ENCODE measurements at places on chromosomes 2 and 18. TPM values are rescaled to one million over a fixed set of nuclear protein-coding genes. Genes with fewer than 3 reads are reported as not detected.

- DNase-seq, result no peak
Measured at GRCh38 chr18:12656938-12657683, 796 bp downstream of the SPIRE1 start.

DNA sequence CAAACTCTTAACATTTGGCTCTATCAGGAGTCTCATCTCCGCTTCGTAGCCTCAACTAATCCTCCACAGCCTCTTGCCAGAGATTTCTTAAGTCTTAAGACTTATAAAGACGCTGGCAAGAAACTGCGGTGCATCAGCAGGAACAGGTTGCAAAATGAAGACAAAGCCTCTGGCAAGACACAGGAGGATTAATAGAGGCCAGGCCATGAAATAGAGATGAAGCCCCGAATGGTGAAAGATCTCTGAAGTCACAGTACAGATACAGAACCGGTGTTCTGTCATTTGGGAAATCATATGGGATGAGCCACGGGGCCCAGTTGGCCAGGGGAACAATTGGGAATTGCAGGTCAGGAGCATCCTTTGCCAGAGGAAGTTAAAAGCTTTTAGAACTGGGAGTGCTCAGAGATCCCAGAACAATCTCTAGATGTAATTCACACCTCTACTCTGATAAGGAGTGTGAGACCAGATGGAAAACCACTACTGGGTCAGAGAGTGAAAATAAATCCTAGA lies 190.9 kb upstream of the FOSL2 start:
- no peak for DNase-seq

DNA sequence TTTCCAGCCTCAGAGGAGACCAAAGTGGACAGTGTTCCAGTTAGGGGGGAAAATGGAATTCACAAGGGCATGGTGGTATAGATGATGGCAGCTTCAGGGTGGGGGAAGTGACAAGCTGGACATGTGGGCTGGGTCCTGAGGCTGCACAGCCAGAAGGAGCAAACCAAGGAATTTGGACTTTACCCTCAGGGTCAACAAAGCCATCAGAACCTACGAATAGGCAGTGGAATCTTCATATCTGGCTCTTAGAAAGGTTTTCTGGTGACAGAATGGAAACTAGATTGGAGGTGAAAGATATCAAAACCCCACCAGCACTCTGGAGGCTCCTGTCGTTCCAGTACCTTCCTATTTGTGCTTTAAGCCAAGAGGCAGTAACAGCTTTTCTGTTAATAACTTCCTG lies 127.1 kb downstream of the SETBP1 start:
- no peak for DNase-seq

DNA sequence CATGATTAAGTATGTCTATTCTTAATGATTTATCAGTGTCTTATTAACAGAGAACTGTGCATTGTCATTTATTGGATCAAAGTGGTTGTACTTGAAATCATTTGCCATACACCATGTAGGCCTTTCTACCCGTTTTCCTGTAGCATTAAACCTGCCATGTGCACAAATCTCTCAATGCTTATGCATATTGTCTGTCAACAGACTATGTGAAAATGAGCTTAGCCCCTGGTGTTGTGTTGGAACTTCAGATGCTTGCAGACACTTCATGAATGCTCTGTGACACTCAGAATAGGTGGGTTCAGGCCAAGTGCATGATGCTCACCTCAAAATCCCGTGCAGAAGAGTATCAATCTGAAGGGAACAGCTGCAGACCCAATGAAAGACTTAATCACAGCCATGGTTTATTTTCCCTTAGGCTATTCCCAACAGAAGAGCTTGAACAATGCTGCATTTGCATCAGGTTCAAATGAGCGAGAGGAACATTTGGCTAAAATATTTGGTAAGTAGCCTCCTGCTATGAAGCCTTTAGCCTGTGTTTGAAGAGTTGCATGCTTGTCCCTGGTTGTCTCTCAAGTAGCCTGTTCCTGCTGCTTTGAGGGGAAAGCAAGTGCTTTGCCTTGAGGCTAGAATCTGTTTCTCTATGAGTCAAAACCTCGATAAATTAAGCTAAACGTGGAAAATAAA lies 6.1 kb downstream of the C2orf92 start:
- DNase-seq, result no peak

DNA sequence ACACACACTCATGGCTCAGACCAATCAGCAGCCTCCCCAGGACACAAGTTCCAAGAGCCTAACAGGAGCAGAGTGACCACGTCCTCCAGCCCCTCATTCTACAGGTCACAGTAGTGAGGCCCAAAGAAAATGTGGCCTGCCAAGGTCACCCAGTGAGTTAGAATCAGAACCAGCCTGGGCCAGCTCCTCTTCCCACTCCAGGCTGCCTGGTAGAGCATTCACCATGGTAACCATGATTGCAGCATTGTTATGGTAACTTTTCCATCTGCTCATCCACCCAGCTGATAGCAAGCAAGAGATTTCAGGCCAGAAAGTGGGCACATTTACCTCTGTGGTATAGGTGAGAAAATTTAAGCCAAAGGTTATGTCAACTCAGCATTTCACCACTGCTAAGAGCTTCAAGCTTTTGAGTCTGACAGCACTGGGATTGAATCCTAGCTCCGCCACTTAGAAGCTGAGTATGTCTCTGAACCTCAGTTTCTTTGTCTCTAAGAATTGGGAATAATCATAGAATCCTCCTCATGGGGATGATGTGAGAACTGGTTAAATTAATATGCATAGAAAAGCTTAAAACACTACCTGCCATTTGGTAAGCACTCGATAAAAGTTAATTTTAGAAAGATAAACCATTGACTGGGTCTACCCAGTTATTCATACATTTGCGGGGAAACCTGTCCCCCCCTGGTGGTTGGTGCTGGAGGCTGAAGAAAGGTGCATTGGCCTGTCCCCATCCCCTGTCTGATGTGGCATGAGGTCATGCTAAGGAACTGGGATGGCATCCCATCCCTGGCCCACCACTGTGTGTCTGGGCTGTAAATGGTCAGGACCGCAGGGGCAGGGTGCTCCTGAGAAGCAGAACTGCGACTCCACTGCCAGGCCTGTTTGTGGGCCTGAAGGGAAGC lies 181.5 kb downstream of the KLHL29 start:
- no peak for DNase-seq

- no peak for DNase-seq
Measured at GRCh38 chr2:237627441-237628246, at the start of gene LRRFIP1. Gene LRRFIP1 (plus strand): TSS chr2:237627587. CDS start chr2:237627645, 58 bp downstream.

- DNase-seq, result no peak
Measured at GRCh38 chr2:85355073-85355410, 473 bp downstream of the ELMOD3 start.

GRCh38 chr2:45690231-45690630 lies 38.8 kb downstream of the PRKCE start:
- DNase-seq, result no peak

GRCh38 chr2:124983595-124983994 lies 958.5 kb downstream of the CNTNAP5 start:
- no peak for DNase-seq

- no peak for DNase-seq
Measured at GRCh38 chr2:204004912-204005311, 68.3 kb downstream of the ICOS start.

- no peak for DNase-seq
Measured at GRCh38 chr2:122203523-122203922, 448.1 kb downstream of the TSN start.

DNA sequence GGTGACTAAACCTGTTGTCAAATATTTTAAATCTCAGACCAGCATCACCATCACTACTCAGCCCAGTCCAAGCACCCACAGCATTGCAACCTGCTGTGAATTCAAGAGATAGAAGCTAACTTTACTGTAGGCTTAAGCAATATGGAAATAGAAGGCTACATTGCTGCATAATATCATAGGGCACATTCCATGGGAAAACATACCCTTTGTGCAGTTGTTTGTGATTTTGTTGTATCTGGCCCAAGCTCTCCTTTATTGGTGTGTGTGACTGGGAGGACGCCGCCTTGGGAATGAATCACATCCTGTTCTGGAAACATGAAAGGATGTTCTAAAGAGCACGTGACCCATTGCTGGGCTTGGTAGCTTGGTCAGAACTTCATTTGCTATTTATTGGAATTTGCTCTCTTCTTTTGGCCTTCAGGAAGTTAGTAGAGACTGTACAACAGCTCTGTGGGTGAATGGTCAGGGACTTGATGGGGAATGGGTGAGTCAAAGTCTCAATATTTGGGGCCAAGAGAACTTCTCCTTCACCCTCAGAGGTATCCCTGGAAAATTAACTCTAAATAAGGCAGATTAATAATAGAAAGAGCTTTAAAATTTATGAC lies 106.8 kb upstream of the SERPINE2 start:
- no peak for DNase-seq

GRCh38 chr2:214226061-214226460 lies 184.8 kb upstream of the VWC2L start:
- DNase-seq, result no peak

- no peak for DNase-seq
Measured at GRCh38 chr2:458425-458815, 170.5 kb upstream of the ALKAL2 start.

- DNase-seq, result no peak
Measured at GRCh38 chr18:11591957-11592356, 17.4 kb upstream of the SLC35G4 start.

- DNase-seq, result no peak
Measured at GRCh38 chr2:72134408-72134996, 13.2 kb downstream of the CYP26B1 start.

DNA sequence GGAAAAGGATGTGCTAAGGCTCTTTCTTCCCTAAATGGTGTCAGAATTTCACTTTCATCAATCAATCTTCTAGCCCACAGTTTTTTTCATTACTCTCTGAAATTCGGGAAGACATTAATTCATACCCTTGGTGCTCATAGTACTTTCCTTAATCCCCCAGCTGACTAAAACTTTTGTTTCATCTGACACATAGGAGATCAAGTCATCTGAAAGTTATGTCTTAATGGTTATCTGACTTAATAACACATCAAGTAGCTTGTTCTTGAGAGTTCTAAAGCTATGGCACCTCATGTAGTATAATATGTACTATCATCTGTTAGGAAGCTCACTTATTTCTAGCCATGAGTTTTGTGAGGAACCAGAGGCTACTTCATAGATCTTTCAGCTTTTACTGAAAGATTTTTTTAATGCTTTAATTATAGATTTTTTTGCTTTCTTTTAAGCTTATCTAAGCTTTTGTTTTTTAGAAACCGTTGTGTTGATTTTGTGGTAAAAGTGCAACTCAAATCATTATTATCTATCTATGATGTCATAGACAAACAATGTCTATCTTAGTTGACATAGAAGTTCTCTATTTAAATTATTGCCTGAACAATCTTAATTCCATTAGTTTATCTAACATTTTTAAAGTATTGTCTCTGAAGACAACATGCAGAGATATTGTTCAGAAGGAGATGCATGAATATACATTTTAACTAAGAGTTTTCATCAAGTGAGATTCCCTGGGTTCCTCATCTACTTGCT lies 93.6 kb upstream of the UBXN4 start:
- no peak for DNase-seq

GRCh38 chr18:13592246-13592645 lies 134.1 kb downstream of the FAM210A start:
- DNase-seq, result no peak

- no peak for DNase-seq
Measured at GRCh38 chr2:221323513-221323912, 248.6 kb downstream of the EPHA4 start.

GRCh38 chr2:233009661-233010060 lies 3.4 kb downstream of the NGEF start:
- no peak for DNase-seq

DNA sequence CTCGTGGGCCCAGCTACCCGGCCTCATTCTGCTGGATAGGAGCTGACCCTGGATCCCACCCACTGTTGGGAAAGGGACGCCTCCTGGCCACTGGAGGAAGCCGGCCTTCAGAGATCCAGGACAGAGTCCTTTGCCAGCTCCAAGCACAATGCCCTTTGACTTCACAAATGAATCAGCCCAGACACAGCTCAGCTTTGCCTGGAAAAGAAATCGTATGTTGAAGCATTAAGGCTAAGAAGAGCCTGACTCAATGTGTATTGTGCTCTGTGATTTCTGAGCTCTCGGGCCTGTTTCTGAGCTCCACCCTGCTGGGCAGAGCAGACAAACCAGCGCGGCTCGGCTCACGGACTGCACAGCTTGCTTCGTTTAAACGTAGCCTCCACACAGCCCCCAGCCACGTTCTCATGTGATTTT lies 162.9 kb upstream of the APCDD1 start:
- DNase-seq, result no peak

DNA sequence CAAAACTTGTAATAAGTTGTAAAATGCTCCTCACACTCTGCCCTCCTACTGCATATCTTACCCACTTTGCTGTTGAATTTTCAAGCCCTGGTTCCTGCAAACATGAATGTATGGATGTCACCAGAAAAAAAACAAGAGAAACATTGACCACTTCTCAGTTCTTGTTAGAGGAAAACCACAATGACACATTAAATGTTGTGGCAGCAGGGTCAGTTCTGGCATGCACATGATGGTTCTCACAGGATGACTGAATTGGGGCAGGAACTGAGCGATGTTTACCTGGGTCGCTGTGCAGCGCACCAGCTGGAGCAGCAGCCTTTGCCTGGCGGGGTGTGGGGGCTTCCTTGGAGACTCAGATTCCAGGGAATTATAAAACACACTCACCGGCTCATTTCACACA lies 14.0 kb upstream of the PRKCE start:
- no peak for DNase-seq

DNA sequence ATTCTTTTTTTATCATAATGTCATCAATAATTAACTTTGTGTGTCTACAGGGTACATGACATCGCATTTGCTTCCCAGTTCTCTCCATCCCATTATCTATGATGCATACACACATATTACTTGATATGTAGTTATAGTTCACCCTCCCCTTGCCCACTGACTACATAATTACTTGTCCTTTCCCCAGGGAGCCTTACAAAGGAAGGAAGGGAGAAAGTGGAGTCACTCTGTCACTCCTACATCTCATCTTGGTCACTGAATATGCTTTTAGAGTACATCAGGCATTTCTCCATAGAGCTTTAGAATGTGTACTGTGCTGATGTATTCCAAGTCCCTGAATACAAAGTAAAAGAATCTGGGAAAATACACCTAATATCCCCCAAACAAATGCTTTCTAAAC lies 6.0 kb upstream of the DTNA start:
- DNase-seq, result no peak

DNA sequence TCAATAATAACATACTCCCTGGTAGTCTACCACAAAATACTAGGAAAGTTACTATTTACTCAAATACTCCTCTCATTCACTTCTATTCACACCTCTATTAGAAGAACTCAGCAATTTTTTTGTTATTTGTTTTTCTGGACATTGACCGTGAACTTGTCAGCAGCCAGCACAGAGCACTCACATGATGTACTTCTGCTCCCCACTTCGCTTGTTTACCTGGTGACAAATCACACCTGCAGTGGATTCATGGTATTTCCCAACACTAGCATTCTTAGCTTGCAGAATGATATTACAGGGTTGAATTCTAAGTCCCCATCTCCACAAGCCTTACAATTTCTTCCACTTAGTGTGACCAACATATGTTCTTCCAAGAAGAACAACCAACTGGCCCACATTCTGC lies 238.2 kb downstream of the SATB2 start:
- no peak for DNase-seq

DCC gene
- 0.12 TPM for total RNA-seq

COLEC11 gene
- total RNA-seq, result 4.5 TPM

SCTR gene
- total RNA-seq, result not detected

CCDC195 gene
- not detected for total RNA-seq

SLC5A7 gene
- total RNA-seq, result not detected

GRHL1 gene
- total RNA-seq, result 0.95 TPM

ABHD1 gene
- 1.1 TPM for total RNA-seq

SERPINB10 gene
- 0.72 TPM for total RNA-seq

BCL11A gene
- total RNA-seq, result 0.28 TPM

NEURL3 gene
- not detected for total RNA-seq
